ENCODE measurements at places on chromosomes 13 and 19. TPM values are rescaled to one million over a fixed set of nuclear protein-coding genes. Genes with fewer than 3 reads are reported as not detected.

- H3K27me3 ChIP-seq: no peaks in the 10 kb centered on the region
- H3K4me3 ChIP-seq: no peak overlapping the region
- H3K27ac ChIP-seq: no peak overlapping the region
These were observed 102.8 kb upstream of the SLC10A2 start for GRCh38 chr13:103168901-103169508.

RFPL4A gene
- total RNA-seq: not detected

DNA sequence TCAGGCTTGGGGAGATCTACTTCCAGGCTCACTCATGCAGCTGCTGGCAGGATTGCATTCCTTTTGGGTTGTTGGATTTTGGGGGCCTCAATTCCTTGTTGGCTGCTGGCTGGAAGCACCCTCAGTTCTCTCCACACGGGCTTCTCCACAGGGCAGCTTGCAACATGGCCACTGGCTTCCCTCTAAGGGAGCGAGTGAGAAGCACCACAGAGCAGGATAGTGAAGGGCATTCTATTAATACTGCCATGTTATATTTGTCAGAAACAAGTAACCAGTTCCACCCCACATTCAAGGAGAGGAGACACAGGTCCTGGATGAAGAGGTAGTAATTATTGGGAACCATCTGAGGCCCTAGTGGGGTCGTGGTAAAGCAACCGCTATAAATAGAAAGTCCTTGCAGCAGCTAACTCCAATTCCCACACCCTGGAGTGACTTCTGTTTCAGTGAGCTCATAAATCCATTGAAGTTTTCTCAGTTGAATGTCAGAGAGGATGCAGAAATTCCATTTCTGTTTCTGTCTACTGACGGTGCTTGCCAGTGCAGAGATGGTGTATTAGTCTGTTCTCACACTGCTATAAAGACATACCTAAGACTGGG is 558.9 kb downstream of the IRS2 start:
- H3K4me1 ChIP-seq: no peaks in the 10 kb centered on the region
- H3K36me3 ChIP-seq: peaks cover 8% of the 10 kb centered on the region
- DNase-seq: no peak
- no peaks in the 10 kb centered on the region for H3K27me3 ChIP-seq

ZNF30 gene
- 8.3 TPM for total RNA-seq

DNA sequence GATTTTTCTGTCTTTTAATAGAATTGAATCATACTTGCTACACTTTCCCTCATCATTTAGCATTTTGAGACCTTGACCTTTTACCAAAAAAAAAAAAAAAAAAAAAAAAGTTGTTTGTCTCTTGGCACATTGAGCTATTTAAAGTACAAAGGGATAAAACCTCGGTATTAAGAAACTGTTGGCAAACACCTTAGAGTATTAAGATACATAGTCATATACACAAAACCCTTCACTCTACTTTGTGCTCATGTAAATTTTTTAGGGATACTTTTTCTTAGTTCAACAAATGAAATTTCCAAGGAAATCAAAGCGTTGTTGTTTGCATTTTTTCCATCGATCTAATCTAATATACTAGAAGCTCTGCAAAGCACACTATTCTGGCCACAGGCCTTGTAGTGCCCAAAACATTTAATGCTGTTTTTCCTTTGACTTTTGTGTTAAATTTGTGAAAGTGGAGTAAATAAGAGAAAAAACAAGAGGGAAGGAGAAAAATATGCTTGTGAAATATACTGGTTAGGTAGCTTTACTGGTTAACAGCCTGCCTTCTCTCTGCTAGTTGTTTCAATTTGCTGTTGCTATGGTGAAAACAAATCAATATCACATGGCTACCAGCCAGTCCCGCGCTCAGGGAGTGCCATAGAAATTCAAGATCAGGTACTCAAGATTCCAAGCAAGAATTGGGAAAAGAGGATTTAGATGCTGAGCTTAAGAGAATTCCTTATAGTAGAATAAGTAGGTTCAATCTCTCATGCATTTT is 2.6 kb downstream of the MBNL2 start:
- H3K4me1 ChIP-seq: peaks cover 2% of the 10 kb centered on the region
- no peak overlapping the region for H3K4me3 ChIP-seq
- H3K27me3 ChIP-seq: peaks cover 47% of the 10 kb centered on the region
- H3K27ac ChIP-seq: no peak overlapping the region
- DNase-seq: no peak
- H3K36me3 ChIP-seq: no peaks in the 10 kb centered on the region

ZNF541 gene
- total RNA-seq: not detected

GRCh38 chr13:75372923-75373841 is 108.8 kb downstream of the TBC1D4 start:
- no peak for DNase-seq
- H3K4me3 ChIP-seq: no peak overlapping the region
- H3K27ac ChIP-seq: no peak overlapping the region
- no peaks in the 10 kb centered on the region for H3K27me3 ChIP-seq
- peaks cover 2% of the 10 kb centered on the region for H3K4me1 ChIP-seq

DNA sequence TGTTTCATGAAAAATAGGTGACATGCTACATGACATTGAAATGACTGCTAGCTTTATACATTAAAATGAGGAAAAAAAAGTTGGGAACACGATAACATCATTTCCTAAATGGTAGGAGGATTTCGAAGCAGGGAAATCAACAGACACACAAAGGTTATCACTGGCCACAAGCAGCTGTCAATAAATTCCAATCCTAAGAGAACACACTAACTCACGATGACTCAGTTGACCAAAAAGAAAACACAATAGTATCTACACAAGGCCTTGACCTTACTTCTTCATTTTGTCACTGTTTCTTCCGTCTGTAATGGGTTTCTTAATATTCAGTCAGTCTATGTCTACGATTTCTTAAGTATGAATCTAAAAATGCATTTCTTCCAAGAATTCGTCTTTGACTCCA is 36.5 kb downstream of the STARD13 start:
- H3K27ac ChIP-seq: no peak overlapping the region
- H3K36me3 ChIP-seq: no peaks in the 10 kb centered on the region
- no peak overlapping the region for H3K4me3 ChIP-seq
- no peaks in the 10 kb centered on the region for H3K4me1 ChIP-seq
- no peak for DNase-seq
- no peaks in the 10 kb centered on the region for H3K27me3 ChIP-seq

DNA sequence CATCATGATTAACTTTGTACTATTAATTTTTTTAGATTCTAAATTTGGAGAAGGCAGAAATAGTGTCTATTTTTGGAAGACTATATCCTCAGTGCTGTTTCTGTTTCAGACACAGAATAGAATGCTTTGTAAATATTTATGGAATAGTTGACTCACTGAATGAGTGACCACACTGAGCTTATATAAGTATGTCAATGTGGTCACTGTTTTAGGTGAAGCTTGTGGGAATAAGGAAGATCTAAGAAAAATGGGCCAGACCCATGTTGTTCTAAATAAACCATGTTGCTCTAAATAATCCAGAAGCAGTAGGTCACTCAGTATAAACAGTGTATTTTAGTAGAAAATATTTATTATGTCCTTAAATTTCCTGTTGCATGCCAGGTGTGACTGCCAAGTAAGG is 45.5 kb upstream of the DACH1 start:
- DNase-seq: no peak
- H3K4me1 ChIP-seq: no peaks in the 10 kb centered on the region
- H3K4me3 ChIP-seq: no peak overlapping the region
- no peaks in the 10 kb centered on the region for H3K36me3 ChIP-seq

GRCh38 chr19:38388349-38389100 is at the start of gene SPRED3:
Gene SPRED3 (plus strand): TSS chr19:38388697. CDS start chr19:38390303, 1,606 bp downstream.
- no peak for DNase-seq
- no peaks in the 10 kb centered on the region for H3K27me3 ChIP-seq
- H3K27ac ChIP-seq: no peak within 1 kb of the TSS
- H3K4me1 ChIP-seq: no peaks in the 10 kb centered on the region
- H3K36me3 ChIP-seq: peaks cover 16% of the 10 kb centered on the region

GRCh38 chr19:44580366-44580895 is 32.9 kb upstream of the IGSF23 start:
- no peak for DNase-seq
- H3K27me3 ChIP-seq: no peaks in the 10 kb centered on the region
- H3K4me1 ChIP-seq: no peaks in the 10 kb centered on the region
- H3K27ac ChIP-seq: no peak overlapping the region
- no peak overlapping the region for H3K4me3 ChIP-seq

DNA sequence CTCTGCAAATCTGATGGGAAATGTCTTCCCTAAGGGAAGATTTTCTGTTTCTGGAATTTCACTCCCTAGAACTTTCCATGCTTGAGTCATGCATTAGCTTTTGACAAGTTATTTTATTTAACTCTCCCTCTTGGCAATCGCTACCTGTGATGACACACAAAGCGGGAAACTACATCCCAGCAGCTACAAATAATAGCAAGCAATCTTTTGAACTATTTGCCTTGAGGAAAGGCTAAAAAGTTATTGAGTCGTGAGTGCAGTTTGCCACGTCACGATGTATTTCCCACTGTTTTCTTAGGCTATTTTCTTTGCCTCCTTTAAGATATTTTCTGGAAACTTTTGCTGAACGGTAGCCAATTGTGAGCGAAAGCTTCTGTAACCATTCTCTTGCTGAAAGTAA is 353.3 kb upstream of the HTR2A start:
- no peak overlapping the region for H3K4me3 ChIP-seq
- H3K4me1 ChIP-seq: no peaks in the 10 kb centered on the region
- no peaks in the 10 kb centered on the region for H3K27me3 ChIP-seq
- no peak overlapping the region for H3K27ac ChIP-seq
- no peak for DNase-seq

- peaks cover 6% of the 10 kb centered on the region for H3K4me1 ChIP-seq
- no peak overlapping the region for H3K27ac ChIP-seq
- DNase-seq: no peak
These were observed 720.3 kb downstream of the UQCRFS1 start for GRCh38 chr19:28492621-28493020.

- H3K27ac ChIP-seq: no peak overlapping the region
- H3K4me1 ChIP-seq: no peaks in the 10 kb centered on the region
- peak overlapping the region; percentile 79 for H3K4me3 ChIP-seq
- peaks cover 76% of the 10 kb centered on the region for H3K27me3 ChIP-seq
- H3K36me3 ChIP-seq: peaks cover 2% of the 10 kb centered on the region
- no peak for DNase-seq
These were observed 1.5 kb upstream of the SOX1 start for GRCh38 chr13:112065521-112065866.

All from H9 (cell line).